T-helper 2 cell treated with Interferon-gamma antibody and Interleukin-4, amounts not matched to agents 5 μg/mL and 100 μg/mL, for 36 hours (primary cell): ENCODE measurements at places on chromosomes 7 and 10.

GRCh38 chr7:50661345-50662040 is 96.3 kb upstream of the DDC start:
- DNase-seq, result no peak

DNA sequence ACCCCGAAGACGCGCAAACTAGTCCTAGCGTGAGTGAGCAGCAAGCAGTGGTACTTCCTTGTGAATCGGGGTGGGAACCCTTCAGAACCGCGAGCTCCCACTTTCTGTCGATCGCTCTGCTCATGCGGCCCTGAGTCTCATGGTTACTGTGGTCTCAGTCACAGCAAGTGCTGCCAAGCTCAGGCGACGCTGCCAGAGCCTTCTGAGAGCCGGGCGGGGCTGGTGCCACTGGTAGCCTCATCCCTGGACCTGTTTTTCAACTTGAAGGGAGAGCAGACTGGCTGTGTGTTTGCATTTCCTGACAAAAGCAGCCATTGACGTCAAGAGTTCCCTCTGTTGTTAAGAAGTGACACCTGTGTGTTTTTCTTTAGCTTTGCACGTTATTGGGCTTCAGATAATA is 32.9 kb upstream of the BHLHA15 start:
- no peak for DNase-seq

DNA sequence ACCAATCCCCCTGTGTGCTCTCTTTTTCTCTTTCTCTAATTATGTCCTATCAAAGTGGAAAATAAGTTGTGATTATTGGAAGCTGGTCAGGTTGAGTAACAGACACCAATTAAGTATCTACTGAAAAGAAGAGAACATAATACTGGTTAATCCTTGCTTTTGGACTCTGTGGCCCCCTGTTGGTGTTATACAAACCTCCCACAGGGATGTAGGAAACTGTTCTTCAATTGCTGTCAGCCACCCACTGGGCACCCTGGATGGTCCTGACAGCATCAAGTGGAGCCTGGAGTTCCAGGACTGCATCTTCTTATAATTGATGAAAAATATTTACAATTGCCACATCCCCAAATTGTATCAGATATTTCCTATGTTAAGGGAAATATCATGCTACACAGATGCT is 939.7 kb downstream of the KCNMA1 start:
- no peak for DNase-seq

DNA sequence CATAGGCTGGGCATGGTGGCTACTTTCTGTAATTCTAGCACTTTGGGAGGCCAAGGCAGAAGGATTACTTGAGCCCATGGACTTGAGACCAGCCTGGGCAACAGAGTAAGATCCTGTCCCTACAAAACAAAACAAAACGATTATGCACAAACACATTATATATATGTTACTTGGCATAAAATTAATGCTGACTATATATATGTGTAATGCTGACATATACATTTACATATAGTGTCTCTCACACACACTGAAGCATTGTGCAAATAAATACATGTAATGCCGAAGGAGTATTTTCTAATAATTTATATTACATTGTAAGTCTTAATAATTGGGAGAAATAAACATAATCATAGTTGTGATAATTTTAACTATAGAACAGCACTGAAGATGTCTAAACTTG is 621.8 kb upstream of the ZNF722 start:
- no peak for DNase-seq

DNA sequence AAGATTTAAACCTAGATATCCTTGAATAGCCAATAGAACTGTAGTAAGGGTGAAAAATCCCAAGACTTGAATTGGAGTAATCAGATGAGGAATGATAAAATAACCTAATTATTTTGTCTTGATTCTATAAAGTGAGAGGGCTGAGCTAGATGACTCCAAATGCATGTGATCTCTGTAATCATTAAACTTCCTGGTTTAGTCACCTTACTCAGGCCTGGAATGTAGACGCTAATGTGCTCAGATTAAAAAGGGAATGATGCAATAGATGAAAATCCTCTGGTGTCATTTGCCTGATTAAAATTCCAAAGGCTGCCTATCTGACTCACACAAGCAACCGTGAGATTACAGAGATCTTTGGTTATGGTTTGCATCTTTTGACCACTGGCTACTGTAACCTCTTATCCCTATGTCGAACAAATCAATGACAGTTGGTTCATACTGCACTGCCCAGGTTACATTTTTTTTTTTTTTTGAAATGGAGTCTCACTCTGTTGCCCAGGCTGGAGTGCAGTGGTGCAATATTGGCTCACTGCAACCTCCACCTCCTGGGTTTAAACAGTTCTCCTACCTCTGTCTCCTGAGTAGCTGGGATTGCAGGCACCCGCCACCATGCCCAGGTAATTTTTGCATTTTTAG is 2.9 kb upstream of the HKDC1 start:
- DNase-seq, result no peak

GRCh38 chr7:91533996-91534395 is 269.8 kb downstream of the FZD1 start:
- DNase-seq, result no peak

- no peak for DNase-seq
Measured at GRCh38 chr10:93749218-93749799, 8.4 kb upstream of the LGI1 start.

- DNase-seq, result no peak
Measured at GRCh38 chr10:14822879-14823755, 14.7 kb downstream of the CDNF start.
